ENCODE measurements at places on chromosomes 16 and 17.

- peak; percentile 79 for DNase-seq
Measured at GRCh38 chr17:72985882-72986720, 106.4 kb downstream of the SLC39A11 start.

DNA sequence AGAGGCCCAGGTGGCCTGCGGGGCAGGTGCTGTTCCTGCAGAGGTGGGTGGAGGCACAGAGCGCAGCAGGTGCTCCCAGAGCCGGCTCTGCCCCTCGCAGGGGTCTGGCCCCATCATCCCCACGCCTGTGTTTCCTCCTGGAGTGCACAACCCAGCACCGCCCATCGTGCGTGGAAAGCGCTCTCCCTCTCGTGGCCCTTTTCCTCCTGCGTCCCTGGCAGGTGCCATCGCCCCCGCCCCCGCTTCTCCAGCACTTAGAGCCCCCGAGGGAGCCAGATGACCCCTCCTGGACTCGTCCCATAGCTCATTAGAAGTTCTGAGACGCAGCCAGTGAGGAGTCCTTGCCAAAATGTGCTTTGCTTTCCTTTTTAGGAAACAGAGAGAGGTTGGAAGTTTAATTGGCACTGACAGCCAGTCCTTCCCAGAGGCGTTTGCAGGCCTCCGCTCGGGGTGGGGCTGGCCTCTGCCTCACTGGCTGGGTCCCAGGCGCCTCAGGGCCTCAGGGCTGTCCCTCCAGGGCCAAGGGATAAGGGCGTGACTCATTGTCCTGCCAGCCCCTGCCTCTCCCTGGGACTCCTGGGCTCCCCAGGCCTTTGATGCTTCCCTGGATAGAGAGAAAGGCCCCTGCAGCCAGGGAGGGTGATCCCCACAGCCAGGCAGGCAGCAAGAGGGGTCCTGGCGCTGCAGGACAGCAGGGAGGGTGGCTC is 32.2 kb upstream of the CHMP6 start:
- DNase-seq = peak; percentile 23

GRCh38 chr17:61856035-61856434 is 7.3 kb downstream of the BRIP1 start:
- no peak for DNase-seq

GRCh38 chr17:4497101-4497824 is 1.4 kb upstream of the SPNS2 start:
- DNase-seq = peak; percentile 12
